Colonic mucosa (tissue), 4 donors: ENCODE measurements at places on chromosomes 4 and X. TPM values are rescaled to one million over a fixed set of nuclear protein-coding genes. Genes with fewer than 3 reads are reported as not detected.

- no peaks in the 10 kb centered on the region for H3K27me3 ChIP-seq
- no peak for DNase-seq
- no peaks in the 10 kb centered on the region for H3K4me1 ChIP-seq
- no peaks in the 10 kb centered on the region for H3K36me3 ChIP-seq
- H3K27ac ChIP-seq = no peak overlapping the region
Observed at GRCh38 chr4:128528793-128529553, 241.4 kb upstream of the PGRMC2 start.

DNA sequence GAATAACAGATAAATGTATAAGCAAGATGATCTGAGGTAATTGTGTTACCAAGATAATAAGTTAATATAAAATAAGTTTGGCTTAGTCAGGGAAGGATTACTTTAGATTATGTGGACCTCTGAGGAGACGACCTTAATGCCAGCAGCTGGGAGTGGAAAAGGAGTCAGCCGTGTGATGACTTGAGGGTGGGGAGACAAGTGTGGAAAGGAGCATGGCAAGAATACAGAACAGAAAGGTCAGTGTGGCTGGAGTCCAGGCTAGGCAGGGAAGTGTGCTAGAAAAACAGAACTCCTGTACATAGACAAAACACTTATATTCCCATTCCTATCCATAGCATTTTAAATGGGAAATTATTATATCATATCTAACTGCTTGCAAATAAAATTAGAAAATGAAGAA is 138.8 kb downstream of the PDLIM5 start:
- no peak overlapping the region for H3K27ac ChIP-seq
- DNase-seq = no peak
- peaks cover 2% of the 10 kb centered on the region for H3K36me3 ChIP-seq
- H3K4me1 ChIP-seq = no peaks in the 10 kb centered on the region

GRCh38 chrX:10828036-10828435 is 207.7 kb upstream of the MID1 start:
- no peaks in the 10 kb centered on the region for H3K27me3 ChIP-seq
- H3K27ac ChIP-seq = no peak overlapping the region
- no peaks in the 10 kb centered on the region for H3K4me1 ChIP-seq
- H3K36me3 ChIP-seq = no peaks in the 10 kb centered on the region

- peaks cover 24% of the 10 kb centered on the region for H3K36me3 ChIP-seq
- H3K27me3 ChIP-seq = no peaks in the 10 kb centered on the region
- H3K4me1 ChIP-seq = no peaks in the 10 kb centered on the region
- no peak for DNase-seq
- no peak overlapping the region for H3K27ac ChIP-seq
- H3K4me3 ChIP-seq = no peak overlapping the region
Observed at GRCh38 chr4:143531788-143532491, 18.4 kb downstream of the SMARCA5 start.

DNA sequence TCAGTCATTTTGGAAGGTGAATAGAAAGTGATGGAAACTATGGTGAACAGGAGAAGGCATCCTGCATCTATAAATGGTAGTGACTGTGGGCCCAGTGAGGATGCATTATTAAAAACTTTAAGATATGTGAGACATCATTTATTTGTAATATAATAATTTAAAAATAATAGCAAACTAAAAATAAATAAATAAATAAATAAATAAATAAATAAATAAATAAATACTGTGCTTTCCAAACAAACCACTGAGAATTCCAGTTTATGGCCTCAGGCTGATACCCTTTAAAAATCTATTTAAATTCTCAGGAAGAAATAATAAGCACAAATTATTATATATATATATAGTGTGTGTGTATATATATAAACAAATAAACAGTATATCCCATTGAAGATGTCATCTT is 248.0 kb upstream of the DCAF8L1 start:
- no peaks in the 10 kb centered on the region for H3K4me1 ChIP-seq
- H3K27ac ChIP-seq = no peak overlapping the region
- no peak for DNase-seq
- H3K36me3 ChIP-seq = no peaks in the 10 kb centered on the region
- no peak overlapping the region for H3K4me3 ChIP-seq

DNA sequence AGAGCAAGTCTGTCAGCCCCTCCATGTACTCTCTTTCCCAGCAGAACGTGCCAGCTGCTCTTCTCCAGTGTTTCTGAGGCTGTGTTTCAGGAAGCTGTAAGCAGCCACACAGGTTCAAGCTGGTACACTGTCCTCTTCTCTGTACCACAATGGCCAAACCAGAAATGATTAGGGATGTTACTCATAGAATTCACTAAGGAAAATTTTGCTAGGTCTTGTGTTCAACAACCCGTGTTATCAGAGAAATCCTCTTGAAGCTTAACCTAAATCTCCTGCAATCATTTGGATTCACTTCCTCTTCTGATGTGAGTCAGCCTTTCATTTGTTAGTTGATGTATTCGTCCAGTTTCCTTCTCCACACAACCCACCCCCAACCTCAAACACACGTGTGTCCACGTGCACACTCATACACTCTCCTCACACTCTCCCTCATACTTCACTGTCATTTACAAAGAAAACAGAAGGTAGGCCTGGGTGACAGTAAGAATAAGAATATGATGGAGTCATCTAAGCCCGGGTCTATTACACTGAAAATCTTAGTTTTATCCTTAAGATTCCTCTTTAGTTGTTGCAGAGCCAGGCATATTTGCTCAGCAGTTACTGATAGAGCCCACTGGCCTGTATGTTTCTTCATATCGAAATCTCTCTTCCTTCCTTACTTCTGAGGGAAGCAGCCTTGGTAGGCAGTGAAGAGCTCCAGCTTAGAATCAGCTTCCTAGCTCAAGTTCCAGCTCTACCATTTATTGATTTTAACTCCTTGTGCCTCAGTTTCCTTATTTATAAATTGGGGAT is 63.4 kb downstream of the DCUN1D4 start:
- peak; percentile 35 for DNase-seq
- no peaks in the 10 kb centered on the region for H3K36me3 ChIP-seq
- no peaks in the 10 kb centered on the region for H3K27me3 ChIP-seq
- no peak overlapping the region for H3K4me3 ChIP-seq

- peaks cover 6% of the 10 kb centered on the region for H3K27me3 ChIP-seq
- no peak overlapping the region for H3K4me3 ChIP-seq
- H3K27ac ChIP-seq = no peak overlapping the region
- no peak for DNase-seq
Observed at GRCh38 chrX:103663981-103664762, 22.3 kb downstream of the MORF4L2 start.

Gene ADAMTS3
- 0.15 TPM for total RNA-seq

Gene CFAP47
- not detected for total RNA-seq

DNA sequence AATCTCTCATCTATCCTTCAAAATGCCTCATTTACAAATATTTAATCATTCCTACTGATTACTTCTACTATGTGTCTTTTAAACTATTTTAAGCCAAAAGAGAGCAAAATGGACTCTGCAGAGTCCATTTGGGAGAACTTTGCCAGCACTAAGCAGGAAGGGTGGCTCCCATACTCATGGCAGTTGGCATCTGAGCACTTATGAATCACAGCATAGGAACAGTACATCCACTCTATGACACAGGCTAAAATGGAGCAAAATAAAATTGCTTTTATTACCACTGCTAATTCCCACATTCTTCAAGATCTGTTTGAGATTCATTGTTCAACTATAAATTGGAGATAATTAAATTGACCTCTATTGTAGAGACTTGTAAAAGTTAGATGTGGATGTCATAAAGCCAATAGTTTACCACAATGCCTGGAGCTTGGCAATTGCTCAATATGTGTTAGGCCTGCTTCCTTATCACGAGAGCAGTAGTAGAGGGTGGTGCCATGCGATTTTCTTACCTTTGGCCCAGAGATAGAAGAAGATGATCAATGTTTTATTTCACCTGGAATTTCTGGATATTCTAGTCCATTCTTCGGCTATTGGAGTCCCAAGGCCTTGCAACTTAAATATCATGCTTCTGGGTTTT is 19.1 kb downstream of the HPGD start:
- no peak overlapping the region for H3K4me3 ChIP-seq
- H3K27ac ChIP-seq = peak overlapping the region; percentile 27

Gene MAGEA2B
- 0.62 TPM for total RNA-seq
